IPS-NIHi11 (cell line): ENCODE measurements at places on chromosomes 13 and 19.

DNA sequence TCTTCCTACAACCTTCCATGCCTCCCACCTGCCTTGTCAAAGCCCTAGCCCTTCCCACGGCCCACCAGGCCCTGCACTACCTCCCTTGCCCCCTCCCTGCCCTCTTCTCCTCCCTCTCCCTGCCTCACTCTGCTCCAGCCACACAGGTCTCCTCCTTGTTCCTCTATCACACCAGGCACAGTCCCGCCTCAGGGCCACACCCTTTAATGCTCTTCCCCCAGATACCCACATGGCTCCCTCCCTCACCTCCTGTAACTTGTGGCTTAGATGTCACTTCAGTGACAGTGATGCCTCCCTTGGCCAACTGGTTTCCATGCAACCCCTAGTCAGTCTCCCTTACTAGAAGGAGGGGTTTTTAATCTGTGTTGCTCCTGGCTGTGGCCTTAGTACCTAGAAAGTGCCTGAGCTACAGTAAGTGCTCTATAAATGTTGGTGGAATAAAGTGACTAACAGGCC lies 1.3 kb downstream of the SIRT6 start:
- DNase-seq: no peak

- no peak for DNase-seq
Observed at GRCh38 chr13:92781965-92782690, 444.5 kb upstream of the GPC6 start.

DNA sequence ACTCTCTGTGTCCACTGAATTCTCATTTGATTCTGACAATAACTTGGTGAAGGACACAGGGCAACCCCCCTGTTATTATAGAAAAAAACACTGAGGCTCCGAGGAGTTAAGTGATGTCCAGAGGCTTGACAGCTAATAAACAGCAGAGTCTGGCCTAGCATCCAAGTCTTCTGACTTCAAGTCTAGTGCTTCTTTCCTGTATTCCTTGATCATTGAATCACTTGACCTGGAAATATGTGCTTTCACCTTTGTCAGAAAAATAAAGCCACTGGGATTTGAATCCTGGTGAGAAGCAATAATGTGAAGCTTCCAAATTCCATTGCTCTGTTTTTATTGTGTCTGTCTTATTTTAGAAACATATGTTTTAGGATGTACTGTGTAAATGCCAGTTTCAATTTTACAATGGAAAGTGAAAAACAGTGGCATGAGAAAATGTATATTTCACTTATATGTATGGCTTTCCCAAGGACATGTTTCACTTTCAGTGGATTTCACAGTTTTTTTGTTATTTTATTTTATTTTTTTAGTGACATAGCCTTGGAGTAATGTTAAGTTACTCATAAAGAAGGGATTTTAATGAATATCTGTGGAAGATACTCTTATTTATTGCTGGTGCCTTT lies 190.2 kb downstream of the GPC6 start:
- no peak for DNase-seq

DNA sequence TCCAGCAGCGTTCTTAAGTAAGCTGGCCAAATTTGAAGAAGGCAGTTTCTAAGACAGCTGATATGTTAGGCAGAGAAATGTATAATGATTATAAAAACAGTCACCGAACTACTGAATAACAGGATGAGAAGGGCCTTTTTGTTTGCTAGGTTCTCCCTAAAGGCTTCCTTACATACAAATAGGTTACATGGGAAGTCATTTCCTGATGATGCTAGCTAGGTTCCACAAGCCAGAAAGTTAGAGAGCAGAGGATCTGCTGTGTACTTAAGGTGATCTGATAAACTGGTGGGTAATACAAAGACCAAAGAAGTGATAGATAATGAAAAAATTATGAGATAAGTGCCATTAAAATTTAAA lies 139.7 kb downstream of the VWA8 start:
- no peak for DNase-seq
